ENCODE measurements at places on chromosomes 11 and 22.

- DNase-seq = no peak
Observed at GRCh38 chr22:24706054-24706453, 68.5 kb downstream of the PIWIL3 start.

DNA sequence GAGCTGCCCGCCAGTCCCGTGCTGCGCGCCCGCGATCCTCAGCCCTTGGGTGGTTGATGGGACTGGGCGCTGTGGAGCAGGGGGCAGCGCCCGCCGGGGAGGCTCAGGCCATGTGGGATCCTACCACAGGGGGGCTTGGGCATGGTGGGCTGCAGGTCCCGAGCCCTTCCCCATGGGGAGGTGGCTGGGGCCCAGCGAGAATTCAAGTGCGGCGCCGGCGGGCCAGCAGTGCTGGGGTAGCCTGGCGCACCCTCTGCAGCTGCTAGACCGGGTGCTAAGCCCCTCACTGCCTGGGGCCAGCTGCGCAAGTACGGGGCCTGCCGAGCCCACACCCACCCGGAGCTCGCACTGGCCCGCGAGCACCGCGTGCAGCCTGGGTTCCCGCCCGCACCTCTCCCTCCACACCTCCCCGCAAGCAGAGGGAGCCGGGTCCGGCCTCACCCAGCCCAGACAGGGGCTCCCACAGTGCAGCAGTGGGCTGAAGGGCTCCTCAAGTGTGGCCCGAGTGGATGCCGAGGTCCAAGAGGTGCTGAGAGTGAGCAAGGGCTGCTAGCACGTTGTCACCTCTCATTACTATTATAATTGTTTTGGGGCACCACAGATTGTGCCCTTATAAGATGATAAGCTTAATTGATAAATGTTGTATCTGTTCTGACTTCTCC is 333.2 kb downstream of the CASP12 start:
- no peak for DNase-seq

DNA sequence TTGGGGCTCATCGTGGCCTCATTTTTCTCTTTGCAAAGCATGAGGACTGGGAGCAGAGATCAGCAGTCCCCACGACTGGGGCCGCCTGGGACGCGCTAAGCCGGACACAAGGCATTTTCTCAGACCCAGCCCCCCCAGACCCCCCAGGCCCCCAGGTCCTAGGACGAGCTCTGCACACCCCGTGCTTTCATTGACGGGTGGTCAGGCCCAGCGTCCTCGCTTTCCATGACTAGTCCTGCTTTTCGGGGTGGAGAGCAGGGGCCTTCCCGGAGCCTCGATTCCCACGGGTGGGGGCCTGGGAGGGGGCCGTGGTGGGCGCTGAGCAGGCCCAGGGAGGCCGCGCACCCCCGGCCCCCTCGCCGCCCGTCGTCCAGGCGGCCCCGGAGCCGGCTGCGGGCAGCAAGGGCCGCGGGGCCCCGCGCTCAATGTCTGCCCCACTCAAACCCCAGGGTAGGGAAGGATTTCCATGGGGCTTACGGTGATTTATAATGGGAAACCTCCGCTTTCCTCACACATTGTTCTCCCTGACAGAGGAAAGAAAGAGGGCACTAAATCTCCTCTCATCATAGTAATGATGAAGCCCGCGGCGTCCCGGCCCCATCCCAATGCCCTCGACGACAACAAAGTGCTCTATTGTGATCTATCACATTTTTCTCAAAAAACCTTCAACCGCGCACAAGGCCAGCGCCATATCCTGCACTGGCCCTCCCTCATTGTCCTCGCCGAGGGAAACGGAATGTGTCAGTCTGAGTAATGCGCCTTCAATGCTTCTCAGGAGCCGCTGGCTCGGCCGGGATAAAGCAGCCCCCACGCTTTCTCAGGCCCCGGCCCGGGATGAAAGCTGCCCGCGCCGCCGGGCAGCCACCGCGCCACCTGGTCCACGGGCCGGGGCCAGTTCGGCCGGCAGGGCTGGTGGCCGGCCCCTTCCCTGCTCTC is 10.4 kb upstream of the LINC01488 start:
- no peak for DNase-seq

- DNase-seq = no peak
Observed at GRCh38 chr11:5036669-5037068, 9.7 kb upstream of the OR52J3 start.

DNA sequence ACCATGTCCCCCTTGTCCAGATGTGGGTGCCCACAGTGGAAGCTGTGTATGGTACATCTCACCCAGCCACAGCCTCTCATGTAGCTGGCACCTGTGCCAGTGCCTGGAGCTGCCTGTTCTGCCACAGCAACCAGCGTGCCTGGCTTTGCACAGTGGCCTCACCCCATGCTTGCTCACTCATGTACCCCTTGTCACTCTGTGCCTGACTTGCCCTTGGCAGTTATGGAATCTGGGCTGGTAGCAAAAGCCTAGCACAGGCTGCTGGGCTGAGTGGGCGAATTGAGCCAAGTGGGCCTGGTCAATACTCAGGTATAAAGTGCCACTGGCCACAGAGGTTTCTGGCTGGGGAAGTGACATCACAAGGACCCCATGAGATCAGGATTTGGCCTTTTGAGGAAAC is 264.2 kb downstream of the INSC start:
- no peak for DNase-seq

GRCh38 chr11:117795638-117796455 is 1.2 kb downstream of the DSCAML1 start:
- no peak for DNase-seq

DNA sequence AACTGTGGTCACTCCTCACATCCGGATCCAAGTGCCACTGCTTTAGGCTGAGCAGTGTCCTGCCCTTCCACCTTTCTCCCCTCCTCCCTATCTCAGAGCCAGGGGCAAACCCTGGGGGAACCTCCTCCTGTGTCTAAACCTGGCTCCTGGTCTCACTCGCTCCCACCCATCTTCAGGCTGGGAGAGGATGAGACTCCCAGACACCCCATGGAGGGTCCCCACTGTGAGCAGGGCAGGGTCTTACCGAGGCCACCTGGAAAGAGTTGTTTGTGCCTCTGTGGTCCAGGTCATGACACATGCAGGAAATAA is 93.6 kb downstream of the PDE2A start:
- no peak for DNase-seq

- DNase-seq = no peak
Observed at GRCh38 chr11:74731301-74732094, at the start of gene CHRDL2. Gene CHRDL2, minus strand, starts transcription at chr11:74731426. Its CDS starts 538 bp downstream, at chr11:74730888.

GRCh38 chr11:63536669-63537292 is at the start of gene PLAAT4:
Gene PLAAT4, plus strand, starts transcription at chr11:63536808. Its CDS starts 61 bp downstream, at chr11:63536869.
- DNase-seq = no peak

DNA sequence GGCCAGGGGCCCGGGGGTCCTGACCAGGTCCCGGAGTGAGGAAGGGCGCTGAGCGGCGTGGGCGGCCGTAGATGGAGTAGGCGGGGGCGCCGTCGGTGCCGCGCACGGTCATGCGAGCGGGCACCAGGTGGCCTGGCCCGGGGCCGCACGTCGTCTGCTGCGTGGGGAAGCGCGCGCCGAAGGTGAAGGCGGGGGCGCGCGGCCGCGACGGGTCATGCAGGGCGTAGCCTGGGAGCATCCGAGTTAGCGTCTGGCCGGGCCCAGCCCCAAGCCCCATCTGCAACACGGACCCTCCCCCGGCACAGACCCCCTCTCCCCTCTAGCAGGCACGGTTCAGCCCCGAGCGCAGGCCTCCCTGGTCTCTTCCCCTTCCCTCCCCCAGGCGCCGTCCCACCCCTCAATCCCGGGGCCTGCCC is 1.7 kb upstream of the TYMP start:
- no peak for DNase-seq

DNA sequence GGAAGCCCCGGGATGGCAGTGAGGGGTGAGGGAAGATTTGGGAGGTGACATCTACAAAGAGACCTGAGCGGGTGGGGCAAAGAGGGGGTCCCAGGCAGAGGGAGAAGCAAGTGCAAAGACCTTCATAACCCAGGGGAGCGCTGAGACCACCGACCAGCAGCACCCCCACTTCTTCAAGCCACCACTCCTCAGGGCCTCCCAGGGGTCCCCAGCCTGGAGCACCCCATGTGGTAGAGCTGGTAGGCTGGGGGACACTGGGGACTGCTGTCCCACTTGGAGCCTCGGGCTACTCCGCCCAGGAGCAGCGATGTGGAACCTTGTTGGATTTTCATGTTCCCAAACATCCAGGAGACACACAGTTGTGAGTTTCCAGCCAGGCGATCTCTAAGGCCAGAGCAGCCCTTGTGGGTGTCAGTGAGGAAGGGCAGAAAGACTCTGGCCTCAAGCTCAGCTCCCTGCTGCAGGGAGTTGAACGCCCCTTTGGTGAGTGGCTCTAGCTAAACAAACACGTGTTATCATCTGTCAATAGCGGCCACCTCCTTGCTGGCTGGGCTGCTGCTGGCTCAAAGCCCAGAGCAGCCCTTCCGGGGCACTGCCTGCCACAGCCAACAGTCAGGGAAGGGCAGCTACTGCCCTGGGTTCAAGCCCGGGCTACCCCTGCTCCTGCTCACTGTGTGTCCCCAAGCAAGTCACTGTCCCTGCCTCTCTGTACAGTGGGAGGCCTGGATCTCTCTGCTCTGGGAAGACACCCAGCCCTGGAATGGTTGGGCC is 25.7 kb upstream of the CHKA start:
- no peak for DNase-seq

GRCh38 chr11:32118025-32118974 is 27.4 kb downstream of the RCN1 start:
- no peak for DNase-seq

GRCh38 chr11:102564110-102564509 is 33.6 kb upstream of the MMP7 start:
- no peak for DNase-seq
